ENCODE measurements at places on chromosomes 11 and 22. TPM values are rescaled to one million over a fixed set of nuclear protein-coding genes. Genes with fewer than 3 reads are reported as not detected.

The HYLS1 gene
- 2.8 TPM for total RNA-seq

The SERPIND1 gene
- not detected for total RNA-seq

The MYOD1 gene
- total RNA-seq: not detected

The GAL3ST3 gene
- total RNA-seq: not detected

The AAMDC gene
- total RNA-seq: 38.3 TPM

The FAT3 gene
- 0.17 TPM for total RNA-seq

The PTGDR2 gene
- 0.44 TPM for total RNA-seq

The YAP1 gene
- total RNA-seq: 268 TPM

The CEND1 gene
- total RNA-seq: 2.8 TPM

The UPK2 gene
- total RNA-seq: not detected

The UBQLNL gene
- 0.15 TPM for total RNA-seq

The EPS8L2 gene
- 68.4 TPM for total RNA-seq

The ACRV1 gene
- total RNA-seq: under 0.01 TPM

The ST3GAL4 gene
- 39.7 TPM for total RNA-seq

The VSIG10L2 gene
- not detected for total RNA-seq

The RFPL3 gene
- total RNA-seq: not detected

The MMP12 gene
- total RNA-seq: 0.44 TPM
